ENCODE measurements at places on chromosomes 1 and 21.

GRCh38 chr1:175136246-175136645 is 56.3 kb downstream of the KIAA0040 start:
- no peak for DNase-seq

DNA sequence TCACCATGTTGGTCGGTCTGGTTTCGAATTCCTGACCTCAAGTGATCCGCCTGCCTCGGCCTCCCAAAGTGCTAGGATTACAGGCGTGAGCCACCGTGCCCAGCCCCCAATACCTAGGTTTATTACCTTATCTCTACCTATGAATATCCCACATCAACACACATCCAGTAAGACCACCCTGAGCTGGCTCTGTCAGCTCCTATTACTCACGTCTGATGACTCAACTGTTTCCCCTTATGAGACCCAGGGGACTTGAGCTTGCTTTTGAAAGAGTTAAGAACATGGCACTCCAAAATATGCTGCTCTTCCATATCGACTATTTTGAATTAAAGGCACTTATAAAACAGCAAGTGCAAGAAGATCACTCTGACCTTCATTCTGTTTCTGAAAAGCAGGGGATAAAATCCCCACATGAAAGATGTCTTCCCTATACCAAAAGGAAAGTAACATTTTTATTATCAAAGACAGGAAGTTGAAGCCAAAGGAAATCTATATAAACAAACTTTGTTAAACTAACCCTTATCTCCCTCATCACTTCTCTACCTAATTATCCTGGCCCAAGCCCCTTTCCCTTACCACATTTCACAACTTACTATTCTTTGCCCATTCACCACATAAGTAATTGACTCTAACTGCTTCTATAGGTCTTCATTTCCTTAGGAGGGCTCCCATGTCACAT is 41.3 kb upstream of the OSBPL9 start:
- DNase-seq = no peak

DNA sequence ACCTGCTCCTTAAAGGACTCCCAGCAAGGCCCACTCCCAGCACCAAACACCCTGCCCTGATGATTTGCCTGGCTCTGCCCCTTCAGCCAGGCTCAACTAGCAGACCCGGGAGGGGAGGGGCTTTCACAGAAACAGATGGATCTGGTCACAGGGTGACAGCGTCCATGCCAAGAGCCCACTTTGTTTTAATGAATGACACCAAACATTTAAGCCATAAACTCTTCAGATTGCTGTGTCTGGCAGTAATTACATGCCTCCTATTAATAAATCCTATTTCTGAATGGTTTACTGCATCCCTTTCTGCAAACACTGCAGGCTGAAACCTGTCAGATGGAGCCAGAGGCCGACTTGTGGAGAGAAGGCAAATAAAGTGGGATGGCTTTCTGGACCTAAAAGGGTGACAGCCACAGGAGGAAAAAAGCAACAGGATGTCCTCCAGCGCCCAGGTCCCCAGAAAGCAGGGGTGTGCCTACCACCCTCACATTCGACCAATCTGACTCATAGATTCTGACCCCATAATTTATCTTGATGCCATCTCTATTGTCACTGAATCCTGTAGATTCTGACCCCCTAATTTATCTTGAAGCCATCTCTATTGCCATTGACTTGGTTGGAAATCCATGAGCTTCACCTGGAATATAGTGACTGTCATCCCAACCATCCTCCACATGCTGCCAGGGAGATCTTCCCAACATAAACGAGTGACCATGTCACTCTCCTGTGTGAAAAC is 200.9 kb downstream of the PLPP3 start:
- no peak for DNase-seq

GRCh38 chr21:37074546-37074945 is 1.5 kb downstream of the TTC3 start:
- no peak for DNase-seq

DNA sequence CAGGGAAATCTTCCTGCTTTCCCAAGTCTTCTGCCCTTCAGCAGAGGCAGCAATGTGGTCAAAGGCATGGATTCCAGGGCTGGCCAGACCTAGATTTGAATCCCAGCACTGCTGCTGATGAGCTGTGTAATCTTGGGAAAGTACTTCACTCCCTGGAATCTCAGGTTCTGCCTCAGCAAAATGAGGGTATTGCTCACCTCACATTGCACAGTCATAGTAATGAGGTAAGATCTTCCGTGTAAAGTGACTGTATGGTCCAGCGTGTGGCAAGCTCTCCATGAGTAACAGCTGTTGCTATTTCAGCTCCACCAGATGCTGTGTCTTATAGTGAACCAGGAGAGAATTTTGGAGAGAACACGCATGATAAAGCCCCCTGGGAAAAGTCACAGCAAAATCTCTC is 56.1 kb upstream of the F3 start:
- DNase-seq = no peak

Data from activated CD4-positive, alpha-beta T cell treated with anti-CD3 and anti-CD28 coated beads, Interleukin-2, amount 50 U/mL, for 24 hours (primary cell).